Fibroblast of skin of right quadriceps (primary cell): ENCODE measurements at places on chromosomes 3 and 15.
A peak's percentile ranks its signal among the peaks of the same experiment; 100 is the strongest.

- peak; percentile 86 for DNase-seq
Observed at GRCh38 chr3:155497930-155498647, 204.6 kb upstream of the STRIT1 start.

DNA sequence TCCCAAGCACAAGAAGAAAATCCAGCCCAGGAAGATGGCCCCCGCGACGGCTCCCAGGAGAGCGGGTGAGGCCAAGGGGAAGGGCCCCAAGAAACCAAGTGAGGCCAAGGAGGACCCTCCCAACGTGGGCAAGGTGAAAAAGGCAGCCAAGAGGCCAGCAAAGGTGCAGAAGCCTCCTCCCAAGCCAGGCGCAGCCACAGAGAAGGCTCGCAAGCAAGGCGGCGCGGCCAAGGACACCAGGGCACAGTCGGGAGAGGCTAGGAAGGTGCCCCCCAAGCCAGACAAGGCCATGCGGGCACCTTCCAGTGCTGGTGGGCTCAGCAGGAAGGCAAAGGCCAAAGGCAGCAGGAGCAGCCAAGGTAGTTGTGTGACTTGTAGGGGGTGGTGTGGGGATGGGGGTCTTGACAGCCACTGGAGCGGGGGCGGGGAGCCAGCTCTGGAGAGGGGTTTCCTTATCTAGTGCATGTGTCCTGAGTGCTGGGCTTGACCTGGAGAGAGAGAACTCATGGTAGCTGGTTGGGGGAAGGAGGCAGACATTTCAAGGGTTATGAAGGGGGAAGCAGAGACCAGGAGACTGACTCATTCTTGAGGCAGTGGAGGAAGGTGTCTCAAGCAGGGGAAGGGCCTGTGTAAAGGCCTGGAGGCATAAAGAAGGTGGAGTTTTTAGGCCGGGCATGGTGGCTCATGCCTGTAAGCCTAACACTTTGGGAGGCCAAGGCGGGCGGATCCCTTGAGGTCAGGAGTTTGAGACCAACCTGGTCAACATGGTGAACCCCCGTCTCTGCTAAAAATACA is 6.2 kb downstream of the H1-8 start:
- DNase-seq, result peak; percentile 63

DNA sequence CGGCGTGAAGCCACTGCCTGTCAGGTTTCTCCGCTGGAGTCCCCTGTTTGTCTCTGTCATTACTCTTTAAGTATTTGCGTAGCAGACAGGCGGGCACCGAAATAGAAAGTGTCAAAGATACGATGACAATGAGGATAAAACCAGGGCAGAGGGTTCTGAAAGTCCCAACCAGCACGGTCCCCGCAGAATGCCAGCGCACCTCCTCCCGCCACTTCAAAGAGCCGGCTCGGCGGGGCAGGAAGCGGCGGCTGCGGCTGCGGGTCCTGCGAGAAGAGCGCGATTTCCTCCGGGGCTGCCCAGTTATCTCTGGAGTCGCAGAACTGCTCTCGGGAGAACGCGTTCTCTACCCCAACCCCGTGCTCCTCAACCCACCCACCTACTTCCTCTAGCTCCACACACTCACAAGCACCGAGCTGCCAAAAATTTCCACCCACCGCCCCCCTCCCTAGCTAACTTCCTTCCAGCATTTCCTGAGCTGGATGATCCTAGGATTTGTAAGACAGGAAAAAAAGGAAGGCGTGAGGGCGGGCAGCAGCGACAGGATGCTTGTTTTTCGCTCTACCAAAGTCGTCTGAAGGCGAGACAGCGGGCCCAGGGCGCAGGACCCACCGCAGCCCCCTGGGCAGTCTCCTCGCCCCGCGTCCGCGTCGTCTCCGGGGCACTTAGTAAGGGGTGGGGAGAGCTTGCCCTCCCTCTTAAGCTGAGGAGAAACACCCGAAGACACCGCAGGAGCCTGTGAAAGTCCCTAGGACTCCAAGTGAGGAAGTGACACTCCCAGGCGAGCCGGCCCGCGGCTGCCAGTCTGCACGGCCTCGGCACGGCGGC is at the start of gene ARHGAP31:
Gene ARHGAP31 (plus strand): TSS at position 513 of the 825 bp plus-strand sequence. CDS start 522 bp downstream, outside the sequence.
- DNase-seq, result peak; percentile 85

DNA sequence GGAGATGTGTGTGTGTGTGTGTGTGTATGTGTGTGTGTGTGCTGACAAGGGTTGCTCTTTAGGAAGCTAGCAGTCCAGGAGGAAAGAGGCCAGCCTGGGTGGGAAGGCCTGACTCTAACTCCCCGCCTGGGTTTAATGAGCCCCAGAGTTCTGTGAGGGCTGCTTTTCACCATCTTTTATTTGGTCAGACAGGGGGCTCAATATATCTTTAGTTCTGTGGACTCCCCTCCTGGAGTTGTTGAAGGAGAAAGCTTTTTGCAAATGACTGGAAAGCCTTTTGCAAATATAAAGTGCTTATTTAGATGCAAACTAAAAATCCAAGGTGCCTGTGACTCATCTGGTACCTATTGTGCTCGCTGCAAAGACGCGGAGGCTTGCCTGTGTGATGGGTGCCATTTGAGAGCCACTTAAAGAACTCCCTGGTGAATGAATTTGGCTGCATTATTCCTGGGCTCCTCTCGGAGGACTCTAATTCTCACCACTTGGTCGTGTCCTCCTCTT is 24.5 kb downstream of the DRD3 start:
- no peak for DNase-seq

DNA sequence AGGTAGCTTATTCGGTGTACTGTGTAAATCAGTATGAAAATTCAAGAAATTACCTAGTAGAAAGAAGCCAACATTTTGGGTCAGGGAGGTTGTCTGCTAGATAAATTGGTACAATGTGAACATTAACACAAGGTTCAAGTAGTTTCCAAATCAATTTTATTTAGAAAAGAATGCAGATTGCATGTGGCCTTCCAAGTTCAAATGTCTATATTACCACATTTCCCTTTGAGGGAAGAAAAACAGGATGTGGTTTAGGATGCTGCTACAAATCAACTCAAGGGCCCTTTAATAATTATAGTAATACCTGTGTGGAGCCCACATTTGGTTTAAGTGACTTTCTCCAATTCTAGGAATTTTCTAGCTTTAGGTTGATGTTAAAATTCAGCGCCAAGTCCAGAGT is 57.5 kb downstream of the CADPS start:
- DNase-seq, result peak; percentile 10
